Common myeloid progenitor, CD34-positive (primary cell): ENCODE measurements at places on chromosomes 7 and 10.

- DNase-seq: no peak
Observed at GRCh38 chr10:24396396-24396795, 187.5 kb downstream of the KIAA1217 start.

DNA sequence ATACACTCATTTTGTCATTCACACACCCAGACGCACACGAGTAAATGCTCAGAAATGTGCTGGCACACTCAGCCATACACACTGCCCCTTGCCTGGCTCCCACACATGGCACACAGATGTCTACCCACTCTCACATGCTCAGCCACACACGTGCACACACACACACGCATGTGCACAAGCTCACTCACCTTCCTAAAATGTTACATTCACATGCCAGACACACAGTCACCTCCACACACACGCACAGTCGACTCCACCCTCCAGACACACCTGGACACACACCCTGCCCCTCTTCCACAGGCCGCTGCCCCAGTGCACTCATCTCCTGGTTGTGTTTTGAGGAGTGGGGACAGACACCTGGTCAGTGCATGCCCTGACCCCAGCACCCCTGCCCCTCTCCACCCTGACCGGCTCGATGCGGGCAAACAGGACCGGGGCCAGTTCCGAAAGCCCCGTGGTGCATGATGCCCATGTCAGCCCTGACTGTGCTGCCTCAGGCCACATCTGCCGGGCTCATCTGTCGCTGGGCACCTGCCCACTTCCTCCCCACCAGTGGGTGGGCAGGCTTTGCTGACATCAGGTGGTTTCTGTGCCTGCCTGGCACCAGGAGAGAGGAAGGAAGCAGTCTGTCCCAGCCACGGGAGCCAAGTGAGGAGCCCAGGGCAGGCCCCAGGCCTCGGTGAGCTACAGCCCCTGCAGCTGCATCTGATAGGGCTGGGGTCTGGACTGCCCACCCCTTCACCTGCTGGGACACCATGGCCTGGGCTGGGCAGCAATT, 84.9 kb upstream of the ZNF716 start:
- DNase-seq: no peak

- peak; percentile 83 for DNase-seq
Observed at GRCh38 chr10:87691506-87692070, 31.9 kb downstream of the PAPSS2 start.

DNA sequence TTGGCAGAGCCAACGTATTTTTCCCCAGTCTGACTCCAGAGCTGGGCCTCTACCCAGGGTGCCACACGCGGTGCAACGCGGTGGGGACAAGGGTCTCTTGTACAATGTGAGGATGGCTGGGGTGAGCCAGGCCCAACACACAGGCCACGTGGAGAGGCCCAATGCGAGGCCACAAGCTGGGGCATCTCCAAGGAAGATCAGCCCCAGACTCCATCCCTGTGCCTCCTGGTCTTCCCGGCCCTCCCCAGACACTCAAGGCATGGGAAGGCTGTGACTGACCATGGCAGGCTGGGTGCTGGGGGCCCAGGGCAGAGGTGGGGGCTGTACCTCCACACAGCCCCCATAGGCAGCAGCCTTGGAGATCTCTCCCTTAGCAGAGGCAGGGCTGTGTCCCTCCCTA, 135.3 kb upstream of the FAM20C start:
- no peak for DNase-seq

GRCh38 chr7:83524277-83525075, 124.5 kb downstream of the SEMA3E start:
- no peak for DNase-seq

GRCh38 chr7:158061884-158062656, 525.6 kb downstream of the PTPRN2 start:
- no peak for DNase-seq

- DNase-seq: no peak
Observed at GRCh38 chr10:89683883-89684282, 17.5 kb upstream of the KIF20B start.

- no peak for DNase-seq
Observed at GRCh38 chr10:125072794-125073193, 87.6 kb downstream of the CTBP2 start.

DNA sequence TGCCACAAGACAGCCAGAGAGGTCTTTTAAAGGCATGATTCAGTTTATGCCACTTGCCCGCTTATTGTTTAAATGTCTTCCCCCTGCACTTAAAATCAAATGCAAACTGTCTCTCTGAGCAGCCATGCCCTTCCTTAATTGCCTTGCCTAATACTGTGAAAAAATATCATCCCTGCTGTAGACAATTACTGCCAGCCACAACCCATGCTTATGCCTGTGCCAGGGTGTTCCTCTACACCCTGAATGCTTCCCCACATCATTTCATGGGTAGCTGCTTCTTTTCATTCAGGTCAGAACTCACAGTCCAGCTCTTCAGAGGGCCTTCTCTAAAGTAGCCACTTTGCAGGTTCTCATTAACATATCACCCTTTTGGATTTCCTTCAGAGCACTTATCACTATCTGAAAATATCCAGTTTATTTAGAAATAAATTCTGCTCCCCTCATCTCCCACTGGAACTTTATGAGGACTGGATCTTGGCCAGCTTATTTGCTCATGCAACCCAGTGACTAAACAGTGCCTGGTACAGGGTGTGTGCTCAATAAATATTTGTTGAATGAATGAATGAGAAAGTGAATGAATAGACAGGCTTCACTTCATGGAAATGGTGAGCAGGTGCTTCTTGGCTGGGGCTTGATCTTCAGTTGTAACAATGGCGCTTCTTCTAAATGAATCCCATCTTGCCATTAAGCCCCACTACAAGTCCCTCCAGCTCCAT, 162.4 kb upstream of the MDFIC start:
- no peak for DNase-seq

DNA sequence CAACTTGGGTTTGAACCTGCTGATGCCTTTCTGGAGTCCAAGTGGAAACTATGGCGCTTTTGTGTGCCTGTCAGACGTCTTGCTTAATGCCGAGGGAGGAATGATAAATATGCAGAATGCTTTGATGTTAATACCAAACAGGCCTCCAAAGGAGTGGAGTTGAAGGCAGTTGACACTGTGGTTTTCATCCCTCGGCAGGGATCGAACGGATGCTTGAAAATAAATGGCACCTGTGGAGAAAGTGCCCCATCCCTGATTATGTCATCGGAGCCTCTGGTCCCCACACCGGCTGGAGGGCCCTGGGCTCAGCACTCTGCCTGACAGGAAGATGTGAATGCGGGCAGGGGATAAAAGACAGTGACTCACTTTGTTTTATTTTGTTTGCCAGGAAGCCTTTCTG, 148.7 kb upstream of the GPR26 start:
- no peak for DNase-seq

DNA sequence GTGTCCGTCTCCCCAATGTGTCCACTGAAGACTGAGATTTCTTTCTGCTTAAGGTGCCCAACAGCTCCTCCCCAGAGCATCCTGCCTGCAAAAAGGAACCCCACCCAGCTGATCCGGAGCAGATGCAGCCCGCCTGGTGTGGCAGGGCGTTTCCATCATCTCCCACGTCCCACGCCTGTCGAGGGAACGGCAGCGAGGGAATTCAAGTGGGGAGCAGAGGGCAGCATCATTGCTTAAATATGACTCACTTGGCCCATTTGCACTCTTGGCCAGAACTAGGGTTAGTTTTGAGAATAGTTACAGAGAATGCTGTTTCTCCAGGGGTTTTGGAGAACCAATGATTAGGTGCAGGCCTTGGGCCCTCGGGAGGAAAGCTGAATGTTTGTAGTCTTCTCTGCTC, 20.8 kb downstream of the VWA2 start:
- DNase-seq: no peak

GRCh38 chr7:22723181-22723601, 3.8 kb upstream of the IL6 start:
- DNase-seq: peak; percentile 86

DNA sequence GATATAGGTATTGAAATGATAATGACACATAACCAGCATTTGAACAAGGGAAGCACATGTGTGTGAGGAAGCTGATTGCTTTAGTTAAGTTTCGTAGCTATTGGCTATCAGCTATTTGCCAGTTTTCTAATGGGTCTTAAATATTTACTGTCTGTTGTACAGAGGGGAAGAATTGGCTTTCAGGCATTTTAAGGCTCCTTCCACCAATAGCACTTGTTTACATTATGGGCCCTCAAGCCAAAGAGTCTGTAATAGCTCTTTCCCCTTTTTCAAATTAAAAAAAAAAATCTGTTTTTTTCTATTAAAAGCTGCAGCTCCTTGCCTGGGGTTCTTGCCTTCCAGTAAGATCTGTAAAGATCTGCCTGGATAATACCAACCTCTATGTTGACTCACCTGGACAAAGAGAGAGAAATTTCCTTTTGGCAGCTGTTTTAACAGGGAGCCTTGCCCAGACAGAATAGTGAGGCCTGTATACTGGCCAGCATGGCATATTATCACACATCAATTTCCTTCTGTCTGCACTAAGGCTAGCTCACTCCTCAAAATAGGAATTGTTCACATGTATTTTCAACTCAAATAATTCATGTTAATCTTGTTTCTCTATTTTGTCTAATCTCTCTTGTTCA, 104.7 kb upstream of the LRGUK start:
- DNase-seq: no peak

- peak; percentile 80 for DNase-seq
Observed at GRCh38 chr7:601595-602340, 82.1 kb upstream of the PDGFA start.

GRCh38 chr10:1188558-1189135, 132.5 kb downstream of the WDR37 start:
- DNase-seq: no peak

DNA sequence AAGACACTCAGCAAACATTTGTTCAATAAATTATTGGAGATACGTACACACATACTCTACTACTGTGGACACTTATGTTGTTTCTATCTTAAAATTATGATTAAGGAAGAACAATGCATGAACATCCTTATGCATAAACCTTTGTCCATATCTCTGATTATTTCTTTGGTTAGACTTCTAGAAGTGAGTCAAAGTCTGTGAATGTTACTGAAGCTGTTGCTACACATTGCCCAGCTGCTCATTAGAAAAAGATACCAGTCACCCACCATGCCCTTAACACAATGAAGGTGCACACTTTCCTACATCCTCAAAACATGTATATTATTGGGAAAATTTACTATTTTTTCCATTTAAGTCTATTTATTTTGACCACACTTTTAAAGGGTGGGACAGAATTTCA, 1.4 kb upstream of the CLRN3 start:
- no peak for DNase-seq

- no peak for DNase-seq
Observed at GRCh38 chr10:32943854-32944661, 14.0 kb downstream of the ITGB1 start.

DNA sequence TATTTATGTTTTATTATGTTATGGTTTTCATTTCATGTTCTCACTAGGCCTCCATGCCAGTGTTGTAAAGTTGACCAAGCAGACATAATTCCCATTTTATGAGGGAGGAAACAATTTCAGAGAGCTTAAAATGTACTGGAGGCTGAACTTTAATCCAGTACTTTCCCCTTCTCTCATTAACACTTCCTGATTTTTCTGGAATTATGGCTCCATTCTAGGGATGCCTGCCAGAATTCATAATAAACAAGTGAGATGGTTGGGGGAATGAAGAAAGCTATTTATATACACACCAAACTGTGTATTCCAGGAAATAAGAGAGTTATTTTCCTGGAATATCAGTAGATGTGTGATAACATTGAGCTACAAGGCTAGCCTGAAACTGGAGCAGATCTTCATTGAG, 6.9 kb downstream of the TMEM236 start:
- DNase-seq: no peak

DNA sequence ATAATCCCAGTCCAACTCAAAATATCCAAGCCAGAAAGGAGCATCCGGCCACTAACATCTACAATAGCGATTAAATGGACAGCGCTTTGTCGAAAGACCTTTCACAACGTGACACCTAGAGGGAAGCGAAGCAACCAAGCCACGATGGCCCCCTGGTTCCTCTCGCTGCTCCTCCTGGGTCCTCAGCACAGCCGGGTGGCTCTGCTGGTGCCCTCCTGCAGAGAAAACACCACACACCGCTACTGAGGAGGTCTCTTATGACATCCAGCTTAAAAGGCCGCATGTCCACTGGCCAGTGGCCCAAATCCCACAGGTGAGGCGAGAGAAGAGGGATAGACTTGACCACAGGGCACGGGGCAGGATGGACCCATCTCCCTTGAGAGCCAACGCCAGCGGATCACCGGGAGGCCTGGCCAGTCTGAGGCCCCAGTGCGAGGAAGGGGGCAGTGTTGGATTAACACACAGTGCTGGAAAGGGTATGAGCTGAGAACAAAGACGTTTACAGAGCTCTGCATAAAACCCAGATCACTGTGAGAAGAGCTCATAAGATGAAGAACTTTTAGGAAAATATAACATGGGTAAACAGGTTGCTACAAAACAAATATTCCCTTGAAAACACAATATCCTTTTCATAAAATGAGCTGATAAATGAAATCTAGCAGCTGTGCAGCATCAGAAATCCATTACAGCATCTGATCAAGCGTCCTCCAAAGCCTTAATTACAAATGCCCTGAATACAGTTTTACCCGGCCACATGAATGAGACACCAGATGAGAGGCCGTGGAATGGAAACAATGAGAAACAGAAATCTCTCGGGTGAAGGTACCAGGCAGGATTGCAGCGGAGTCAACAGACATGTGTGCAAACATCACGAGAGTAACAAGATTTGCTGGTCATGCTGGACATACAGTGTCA, 236.7 kb downstream of the DIP2C start:
- no peak for DNase-seq

- DNase-seq: no peak
Observed at GRCh38 chr7:1894313-1894900, 224.3 kb downstream of the ELFN1 start.

- DNase-seq: no peak
Observed at GRCh38 chr7:42953994-42954393, 21.8 kb downstream of the MRPL32 start.

- DNase-seq: no peak
Observed at GRCh38 chr10:61304746-61305145, 148.4 kb downstream of the TMEM26 start.

- no peak for DNase-seq
Observed at GRCh38 chr10:84668186-84668763, 339.9 kb downstream of the CCSER2 start.

DNA sequence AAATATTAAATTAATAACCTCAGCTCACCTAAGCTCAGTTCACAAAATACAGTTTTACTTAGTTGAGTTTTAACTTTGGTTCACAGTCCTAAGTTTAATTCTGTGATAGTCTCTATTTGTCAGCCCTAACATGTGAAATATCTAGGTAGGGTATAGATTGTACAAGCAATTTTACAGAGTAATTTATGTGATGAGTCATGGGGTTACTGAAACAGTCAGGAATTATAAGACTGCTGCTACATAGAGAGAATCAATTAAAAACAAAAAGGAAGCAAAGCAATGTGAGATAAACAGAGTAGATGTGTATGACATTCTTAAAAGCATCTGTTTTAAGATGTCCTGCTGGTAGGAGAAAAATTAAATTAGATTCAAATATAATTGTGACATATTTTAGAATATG, 1018.2 kb upstream of the KCND2 start:
- no peak for DNase-seq
